Epithelial cell of proximal tubule (primary cell): ENCODE measurements at places on chromosomes 6 and 20. TPM values are rescaled to one million over a fixed set of nuclear protein-coding genes. Genes with fewer than 3 reads are reported as not detected.

SERPINB1 gene
- total RNA-seq = 23.7 and 32.4 TPM in 2 replicates

KIF6 gene
- total RNA-seq = 0.22 and 0.69 TPM in 2 replicates

RSPO3 gene
- total RNA-seq = 0.35 TPM in 1 of 2 replicates, not detected in the other

PRR18 gene
- total RNA-seq = 0.94 TPM in 1 of 2 replicates, not detected in the other

HLA-DQB1 gene
- 0.51 and 0.58 TPM in 2 replicates for total RNA-seq

RAET1G gene
- 0.43 TPM in 1 of 2 replicates, not detected in the other for total RNA-seq
